IPS DF 6.9 (cell line): ENCODE measurements at places on chromosomes 4 and X.

DNA sequence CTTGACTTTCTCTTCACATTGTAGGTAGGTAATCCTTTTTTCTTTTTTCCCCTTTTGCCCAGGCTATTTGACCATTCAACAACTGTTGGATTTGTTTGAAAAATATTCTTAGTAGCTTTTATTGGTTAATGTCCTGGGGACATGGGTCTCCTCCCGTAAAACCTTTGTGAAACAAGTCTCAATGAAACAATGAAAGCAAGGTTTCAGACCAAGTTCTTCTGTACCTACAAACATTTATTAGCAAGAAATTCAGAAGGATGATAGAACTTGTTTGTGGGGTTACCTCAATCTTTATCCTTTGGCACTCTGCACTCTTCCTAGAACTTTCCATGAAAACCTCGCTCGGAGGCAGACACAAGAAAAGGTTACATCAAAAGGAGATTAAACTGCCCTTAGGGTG is 190.7 kb upstream of the ANK2 start:
- no peak for DNase-seq

DNA sequence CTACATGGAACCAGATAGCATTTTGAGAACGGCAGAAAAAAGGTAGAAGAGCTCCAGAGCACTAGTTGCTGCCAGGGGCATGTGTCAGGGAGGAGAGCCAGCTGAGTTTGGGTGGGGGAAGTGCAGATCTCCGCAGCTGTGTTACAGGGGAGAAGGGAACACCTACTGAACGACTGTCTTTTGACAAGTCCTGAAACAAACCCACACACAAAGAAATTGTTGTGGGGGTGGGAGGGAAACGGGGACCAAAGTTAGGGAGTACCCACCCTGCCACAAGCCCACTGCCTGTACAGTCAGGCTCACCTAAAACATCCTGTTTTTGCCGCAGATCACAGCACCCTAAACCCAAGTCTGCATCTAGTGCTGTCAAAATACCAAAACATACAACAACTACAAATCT is 55.5 kb downstream of the LEF1 start:
- no peak for DNase-seq

DNA sequence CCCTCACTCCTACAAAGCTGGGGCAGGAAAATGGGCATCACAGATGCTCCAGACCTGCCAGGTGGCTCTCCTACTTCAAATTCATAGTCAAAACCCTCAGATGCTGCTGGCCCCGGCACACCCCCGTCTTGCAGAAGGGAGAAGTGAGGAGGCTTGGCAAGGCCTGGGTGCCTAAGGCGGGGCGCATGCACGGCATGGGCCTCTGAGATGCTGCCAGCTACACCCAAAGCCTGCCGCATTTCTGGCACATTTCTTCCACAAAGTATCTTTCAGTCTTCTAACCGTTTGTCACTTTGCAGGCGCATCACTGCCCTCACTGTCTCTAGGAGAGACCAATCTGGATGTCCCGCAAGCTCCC is 19.6 kb downstream of the WDR1 start:
- no peak for DNase-seq

DNA sequence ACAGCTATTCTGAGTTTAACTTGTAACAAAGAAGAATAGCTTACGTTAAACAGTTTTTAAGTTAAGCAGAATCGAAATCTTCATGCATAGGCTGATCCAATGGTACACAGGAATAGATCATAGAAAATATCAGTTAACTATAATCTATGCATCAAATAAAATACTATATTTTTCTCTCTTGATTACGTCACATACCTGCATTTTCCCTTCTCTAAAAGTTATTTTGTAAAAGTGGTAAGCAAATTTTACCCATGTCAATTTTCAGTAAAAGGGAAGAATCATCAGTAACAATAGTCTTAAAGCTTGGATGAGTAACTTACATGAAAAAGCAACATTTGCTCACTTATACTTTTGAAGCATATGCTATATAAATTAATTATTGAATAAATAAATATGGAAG is 692.4 kb downstream of the FAT4 start:
- no peak for DNase-seq

DNA sequence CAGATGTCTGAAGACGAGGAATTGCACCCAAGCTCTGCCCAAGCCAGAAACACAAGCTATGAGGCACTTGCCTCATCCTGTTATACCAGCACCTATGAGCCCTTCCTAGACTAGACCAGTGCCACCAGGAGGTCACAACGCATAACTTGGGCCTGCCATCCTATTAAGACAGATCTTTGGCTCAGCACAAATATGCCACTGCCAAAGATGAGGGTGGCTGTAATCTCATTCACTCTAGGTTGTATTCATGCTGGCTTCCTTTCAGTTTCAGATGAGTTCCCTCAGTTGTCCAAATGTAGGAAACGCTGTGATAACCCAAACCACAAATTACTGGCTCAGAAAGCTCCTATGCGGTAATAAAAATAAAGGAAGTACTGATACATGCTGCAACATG is 76.5 kb upstream of the CITED1 start:
- DNase-seq: no peak

GRCh38 chrX:130079824-130080406 is 30.4 kb downstream of the ELF4 start:
- DNase-seq: no peak

DNA sequence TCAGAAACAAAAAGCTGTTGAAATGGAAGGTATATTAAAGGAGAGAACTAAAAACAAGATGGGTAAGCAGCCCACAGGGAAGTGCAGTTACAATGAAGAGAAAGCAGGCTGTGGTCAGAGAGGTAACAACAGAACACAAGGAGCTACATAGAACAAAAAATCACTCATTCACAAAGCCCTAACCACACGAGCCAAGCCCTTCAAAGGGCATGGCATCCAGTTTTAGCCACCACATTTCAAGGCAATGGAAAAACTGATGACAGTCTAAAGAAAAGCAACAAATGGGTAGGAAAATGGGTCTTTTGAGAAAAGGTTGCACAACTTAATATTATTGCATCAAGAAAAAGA is 37.5 kb downstream of the KDR start:
- no peak for DNase-seq

- DNase-seq: no peak
These were observed 372.6 kb downstream of the OPHN1 start for GRCh38 chrX:68060506-68061205.

DNA sequence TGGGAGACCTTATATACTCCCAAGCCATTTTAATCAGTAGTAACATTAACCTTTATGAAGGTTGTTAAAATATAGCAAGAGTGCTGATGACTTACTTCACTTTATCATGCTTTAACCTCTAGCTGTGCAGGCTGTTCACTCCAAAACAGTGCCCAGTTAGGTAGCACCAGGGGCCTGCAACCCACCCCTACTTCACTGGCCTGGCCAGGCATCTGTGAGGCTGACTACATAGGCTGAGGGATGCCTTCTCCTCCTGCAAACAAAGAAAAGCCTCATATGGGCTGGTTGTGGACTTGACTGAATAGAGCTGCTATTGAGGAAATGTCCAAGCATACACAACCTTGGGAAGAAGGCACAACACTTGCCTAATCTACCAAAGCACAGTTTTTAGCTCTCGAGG is 172.8 kb downstream of the SHROOM3 start:
- no peak for DNase-seq
